ENCODE measurements at places on chromosomes 4 and X.

DNA sequence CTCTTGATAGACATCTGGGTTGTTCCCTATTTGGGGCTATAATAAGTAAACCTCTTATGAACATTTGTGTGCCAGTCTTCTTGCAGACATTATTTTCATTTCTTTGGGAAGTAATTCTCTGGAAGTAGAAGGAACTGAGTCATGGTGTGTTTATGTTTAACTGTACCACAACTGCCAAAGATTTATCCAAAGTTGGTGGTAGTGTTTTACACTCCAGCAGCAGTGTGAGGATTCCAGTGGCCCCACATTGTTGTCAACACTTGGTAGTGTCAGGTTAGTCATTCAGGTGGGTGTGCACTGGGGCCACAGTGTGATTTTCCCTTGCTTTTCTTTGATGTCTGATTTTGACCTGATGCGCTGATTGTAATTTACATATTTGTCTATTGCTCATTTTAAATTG, 5.0 kb upstream of the UVSSA start:
- no peak for DNase-seq

DNA sequence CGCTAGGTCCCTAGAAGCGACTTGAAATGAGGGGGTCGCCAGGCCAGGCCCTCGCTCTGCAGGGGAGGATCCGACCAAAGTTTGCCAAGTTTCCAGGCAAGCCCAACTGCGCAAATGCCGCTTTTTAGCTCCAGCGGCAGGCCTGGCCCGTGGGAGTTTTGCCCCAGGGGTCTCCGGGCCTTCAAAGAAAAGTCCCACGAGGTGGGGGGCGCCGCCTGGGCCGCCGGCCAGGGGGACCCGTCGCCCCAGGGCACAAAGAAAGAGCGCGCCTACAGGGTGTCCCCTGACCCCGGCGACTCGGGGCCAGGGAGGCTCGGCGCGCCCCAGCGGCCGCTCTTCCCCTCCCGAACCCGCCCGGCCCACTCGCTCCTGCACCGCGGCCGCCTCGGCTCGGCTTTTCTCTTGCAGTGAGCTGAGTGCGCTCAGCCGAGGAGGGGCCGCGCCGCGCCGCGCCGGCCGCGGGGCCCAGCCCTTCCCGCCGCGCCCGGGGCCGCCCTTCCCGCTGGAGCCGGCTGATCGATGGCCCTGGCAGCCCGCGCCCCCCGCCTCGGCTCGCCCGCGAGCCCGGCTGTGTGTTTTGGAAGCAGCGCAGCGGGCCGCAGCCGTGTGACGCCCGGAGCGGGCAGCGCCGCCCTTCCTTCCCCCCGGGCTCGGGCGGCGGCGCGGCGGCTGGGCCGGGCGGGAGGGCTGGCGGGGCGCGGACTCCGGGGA, 754 bp upstream of the KLF3 start:
- no peak for DNase-seq

DNA sequence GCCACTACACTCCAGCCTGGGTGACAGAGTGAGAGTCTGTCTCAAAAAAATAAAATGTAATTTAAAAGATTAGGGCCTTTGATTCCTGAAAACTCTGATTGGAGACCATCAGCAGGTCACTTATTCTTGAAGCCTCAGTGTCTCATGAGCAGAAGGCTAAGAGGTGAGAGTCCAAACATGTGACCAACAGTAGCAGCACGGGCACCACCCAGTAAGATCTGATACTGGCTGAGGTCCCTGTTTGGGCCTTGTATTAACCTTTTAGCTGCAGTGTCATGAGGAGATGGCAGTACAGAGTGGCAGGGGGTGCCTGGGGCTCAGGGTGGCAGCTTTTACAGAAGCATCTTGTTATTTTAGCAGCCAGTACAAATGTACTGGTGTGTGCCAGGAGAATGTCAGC, 89.3 kb downstream of the FHDC1 start:
- DNase-seq: no peak

DNA sequence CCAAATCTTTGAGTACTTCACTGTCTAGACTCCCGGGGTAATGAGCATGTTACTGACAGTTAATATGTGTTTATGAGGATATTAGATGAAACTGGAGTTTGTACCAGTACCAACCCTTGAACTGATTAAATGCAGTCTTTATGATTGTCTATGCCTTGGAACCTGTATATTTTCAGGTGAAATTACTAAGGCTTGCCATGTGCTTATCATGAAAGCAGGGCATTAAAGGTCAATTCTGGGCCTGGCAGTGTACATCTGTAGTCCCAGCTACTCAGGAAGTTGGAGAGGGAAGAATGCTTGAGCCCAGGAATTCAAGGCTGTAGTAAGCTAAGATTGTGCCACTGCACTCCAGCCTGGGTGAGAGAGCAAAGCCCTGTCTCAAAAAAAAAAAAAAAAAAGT, 27.6 kb downstream of the PHEX start:
- no peak for DNase-seq

- DNase-seq: no peak
These were observed 8.6 kb downstream of the FAM200B start for GRCh38 chr4:15690020-15690809.

- DNase-seq: no peak
These were observed 468 bp downstream of the ZMYM3 start for GRCh38 chrX:71253253-71254091.

DNA sequence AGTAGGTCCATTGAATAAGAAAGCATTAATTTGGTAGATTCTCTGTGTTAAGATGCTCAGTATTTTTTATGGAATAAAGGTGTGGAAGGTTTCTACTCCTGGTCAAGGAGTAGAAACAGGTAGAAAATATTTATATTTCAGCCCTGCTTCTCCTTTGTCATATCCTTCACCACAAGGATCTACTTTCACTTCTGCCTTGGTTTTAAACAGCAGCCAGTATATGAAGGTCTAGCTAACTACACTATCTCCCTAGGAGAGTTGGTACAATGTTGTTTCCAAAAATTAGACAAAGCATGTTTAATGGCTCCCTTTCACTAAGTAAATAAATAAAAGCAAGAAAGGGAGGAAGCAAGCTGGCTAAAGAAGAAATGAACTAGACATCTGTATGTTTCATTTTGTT, 44.6 kb upstream of the GYPA start:
- no peak for DNase-seq

DNA sequence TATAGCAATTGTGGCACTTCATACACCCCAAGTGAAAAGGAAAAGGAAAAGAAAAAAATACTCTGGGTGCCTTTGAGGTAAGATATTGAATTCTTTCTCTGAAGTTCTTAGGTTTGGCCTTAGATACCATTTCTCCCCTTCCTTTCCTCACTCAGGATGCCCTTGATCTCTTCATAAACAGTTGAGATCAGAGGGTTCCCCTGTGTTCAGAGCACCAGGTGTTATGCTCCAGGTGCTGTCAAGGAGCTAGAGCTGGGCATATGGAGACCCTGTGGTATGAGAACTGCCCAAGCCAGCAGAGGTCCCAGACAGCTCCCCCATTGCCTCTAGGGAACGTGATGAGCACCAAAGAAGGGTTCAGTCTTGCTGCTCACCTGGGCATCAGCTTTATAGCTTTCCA, 17.1 kb upstream of the CD40LG start:
- no peak for DNase-seq

GRCh38 chrX:123337886-123338639, 154.0 kb downstream of the GRIA3 start:
- DNase-seq: no peak

DNA sequence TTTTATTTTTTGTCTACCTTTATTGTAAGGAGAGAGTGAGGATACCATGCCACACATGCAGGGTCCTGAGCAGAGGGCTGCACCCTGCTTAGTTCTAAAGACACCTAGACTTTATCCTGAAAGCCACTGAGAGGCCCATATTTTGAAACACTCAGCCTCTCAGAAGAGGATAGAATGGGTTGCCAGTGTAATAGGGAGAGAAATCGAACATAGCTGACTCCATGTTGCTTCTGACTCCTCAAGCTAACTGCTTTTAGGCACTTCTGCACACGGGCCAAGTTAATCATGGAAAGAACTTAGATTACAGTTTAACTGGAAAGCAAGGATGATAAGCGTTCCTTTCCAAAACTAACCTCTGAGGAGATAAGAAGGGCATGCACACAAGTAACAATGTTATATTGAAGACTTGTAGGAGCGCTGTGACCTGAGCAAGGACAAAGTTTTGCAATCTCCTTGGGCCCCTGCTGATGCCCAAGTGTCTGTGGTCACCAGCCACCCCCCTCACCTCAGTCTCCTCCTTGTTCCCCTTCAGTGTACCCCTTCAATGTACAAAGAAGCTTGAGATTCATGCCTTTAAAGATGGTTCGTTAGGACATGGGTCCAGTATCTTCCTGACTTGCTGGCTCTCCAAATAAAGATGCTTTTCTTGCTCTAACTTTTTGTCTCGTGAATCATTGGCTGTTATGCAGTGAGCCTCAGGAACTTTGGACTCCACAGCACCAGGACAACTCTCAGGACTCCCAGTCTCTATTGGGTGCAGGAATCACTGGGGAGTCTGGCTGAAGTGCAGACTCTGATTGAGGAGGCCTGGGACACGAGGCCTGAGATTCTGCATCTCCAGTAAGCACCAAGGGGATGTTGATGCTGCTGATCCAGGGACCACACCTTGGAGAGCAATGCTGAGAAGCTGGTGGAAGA, 25.4 kb upstream of the CD99 start:
- no peak for DNase-seq

- DNase-seq: peak; percentile 60
These were observed 92.4 kb downstream of the CC2D2A start for GRCh38 chr4:15562114-15562513.

DNA sequence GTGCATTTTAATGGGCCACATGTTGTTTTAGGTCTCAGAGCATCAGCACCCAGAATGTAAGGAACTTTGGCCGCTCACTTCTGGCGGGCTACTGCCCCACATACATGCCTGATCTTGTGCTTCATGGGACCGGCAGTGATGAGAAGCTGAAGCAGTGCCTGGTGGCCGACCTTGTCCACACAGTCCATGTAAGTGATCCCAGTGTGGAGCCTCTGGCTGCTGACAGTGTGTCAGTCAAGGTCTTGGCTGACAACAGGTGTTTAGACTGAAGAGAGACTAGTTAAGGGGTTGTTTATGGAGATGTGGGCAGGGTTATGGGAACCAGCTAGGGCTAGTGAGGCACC, 101.4 kb downstream of the FNIP2 start:
- no peak for DNase-seq

- DNase-seq: no peak
These were observed at the start of gene NHSL2 for GRCh38 chrX:71910643-71910985. Gene NHSL2, plus strand, starts transcription at chrX:71910845.

GRCh38 chr4:164716901-164717300, 37.0 kb upstream of the SMIM31 start:
- no peak for DNase-seq

- no peak for DNase-seq
These were observed 24.4 kb upstream of the CORIN start for GRCh38 chr4:47862297-47862696.

DNA sequence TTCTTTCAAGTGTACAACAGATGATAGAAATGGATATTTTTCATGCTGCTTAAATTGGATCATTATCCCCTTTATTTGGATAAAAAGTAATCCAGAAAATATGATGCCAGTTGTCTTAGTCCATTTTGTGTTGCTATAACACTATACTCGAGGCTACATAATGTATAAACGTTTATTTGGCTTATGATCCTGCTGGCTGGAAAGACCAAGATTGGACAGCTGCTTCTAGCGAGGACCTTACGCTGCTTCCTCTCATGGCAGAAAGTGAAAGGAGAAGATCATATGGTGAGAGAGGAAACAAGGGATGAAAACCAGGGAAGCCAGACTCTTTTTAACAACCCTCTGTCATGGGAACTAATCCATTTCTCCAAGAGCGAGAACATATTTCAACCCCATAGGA, 102.7 kb downstream of the TRAM1L1 start:
- DNase-seq: no peak
